ENCODE measurements at places on chromosomes 1 and 21. TPM values are rescaled to one million over a fixed set of nuclear protein-coding genes. Genes with fewer than 3 reads are reported as not detected.

ZNF697 gene
- total RNA-seq: 18.0 TPM

EPHB2 gene
- 59.0 TPM for total RNA-seq

UTS2 gene
- total RNA-seq: not detected

CA6 gene
- not detected for total RNA-seq

APOBEC4 gene
- total RNA-seq: not detected

SPATA6 gene
- total RNA-seq: 6.2 TPM

GPR61 gene
- not detected for total RNA-seq
